ENCODE measurements at places on chromosomes 12 and 14.

- DNase-seq, result no peak
Measured at GRCh38 chr14:99412117-99413061, 68.3 kb downstream of the SETD3 start.

GRCh38 chr14:57244106-57244505, 24.6 kb downstream of the EXOC5 start:
- no peak for DNase-seq

- peak; percentile 83 for DNase-seq
Measured at GRCh38 chr12:3034067-3034750, 43.0 kb upstream of the TSPAN9 start.

DNA sequence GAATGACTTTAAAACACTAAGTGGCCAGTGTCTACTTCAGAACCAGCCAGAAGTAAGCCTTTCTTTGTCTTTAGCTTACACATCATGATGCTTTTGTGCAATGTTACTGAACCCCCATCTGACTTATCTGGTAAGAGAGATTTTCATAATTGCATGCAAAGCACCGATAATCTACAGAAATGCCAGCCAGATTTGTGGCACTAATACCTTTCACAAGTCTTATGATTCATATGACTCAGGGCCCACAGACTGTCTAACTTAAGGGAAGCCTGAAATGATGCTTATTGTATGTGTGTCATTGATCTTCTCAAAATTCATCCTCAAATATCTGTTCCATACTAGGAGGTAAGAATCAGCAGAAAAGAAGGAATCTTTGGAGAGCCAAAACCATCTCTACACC, 18.0 kb downstream of the IGF1 start:
- no peak for DNase-seq

GRCh38 chr12:46391630-46392029, 19.1 kb upstream of the SLC38A2 start:
- DNase-seq, result no peak

DNA sequence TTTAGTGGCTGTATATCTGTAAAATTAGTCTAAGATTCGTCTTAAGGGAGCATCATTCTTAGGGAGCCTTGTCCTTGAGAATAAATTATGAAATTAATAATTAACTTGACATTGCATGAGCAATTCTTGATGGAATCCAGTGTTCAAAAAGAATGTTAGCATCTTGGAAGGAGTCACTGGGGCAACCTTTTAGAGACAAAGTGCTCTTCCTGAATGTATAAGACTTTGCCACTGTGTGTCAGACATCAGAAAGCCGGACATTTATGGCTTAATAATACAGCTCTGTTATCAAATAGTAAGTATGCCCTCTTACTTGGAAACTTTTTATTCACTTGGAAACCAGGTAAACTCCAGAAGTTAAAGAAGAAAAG, 83.3 kb downstream of the CCER1 start:
- no peak for DNase-seq

DNA sequence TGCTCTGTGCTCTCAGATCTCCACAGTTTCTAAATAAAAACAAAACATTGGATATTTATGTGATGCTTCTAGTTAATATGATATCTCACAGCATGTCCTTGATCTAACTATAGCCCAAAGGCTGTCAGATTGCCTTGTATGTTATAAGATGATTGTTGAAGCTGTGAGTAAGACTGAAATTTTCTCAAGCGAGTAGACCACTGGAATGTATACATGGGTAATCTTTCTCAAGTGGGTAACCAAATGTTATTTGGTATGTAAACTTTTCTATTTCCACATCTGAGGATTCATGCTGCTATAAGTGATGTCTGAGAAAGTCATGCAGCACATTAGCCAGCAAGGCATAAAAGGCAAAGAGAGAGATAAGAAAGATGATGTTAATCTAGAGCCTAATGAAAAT, 886.7 kb downstream of the NRXN3 start:
- no peak for DNase-seq

GRCh38 chr12:89951694-89952060, 243.0 kb upstream of the ATP2B1 start:
- DNase-seq, result no peak

DNA sequence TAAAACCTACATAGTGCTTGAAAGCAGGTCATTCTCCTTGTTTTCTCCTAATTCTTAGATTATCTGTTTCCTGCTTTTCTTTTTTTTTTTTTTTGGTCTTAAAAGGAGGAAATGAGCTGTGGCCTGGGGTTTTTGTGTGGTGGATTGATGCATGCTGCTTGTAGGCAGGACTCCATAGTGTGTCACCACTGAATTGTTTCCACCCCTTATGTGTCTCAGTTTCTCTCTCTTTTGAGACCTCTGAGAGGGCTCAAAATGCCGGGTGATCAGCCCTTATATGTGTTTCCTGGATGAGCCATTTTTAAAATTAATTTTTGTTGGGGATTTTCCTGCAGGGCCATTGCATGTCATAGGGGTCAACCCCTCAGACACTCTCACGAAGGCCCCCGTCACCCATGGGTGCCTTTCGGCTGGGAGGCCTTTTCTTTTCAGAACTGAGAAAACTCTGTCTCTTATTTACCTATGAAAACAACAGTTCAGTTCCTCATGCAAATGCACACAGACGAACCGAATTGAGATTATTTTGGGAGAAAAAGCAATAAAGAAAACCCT, 32.0 kb upstream of the LRRK2 start:
- DNase-seq, result peak; percentile 38

GRCh38 chr12:70732287-70732686, 95.1 kb upstream of the PTPRB start:
- DNase-seq, result no peak

- DNase-seq, result no peak
Measured at GRCh38 chr12:113664224-113664681, 192.6 kb upstream of the LHX5 start.

GRCh38 chr12:89135976-89136634, 216.2 kb downstream of the DUSP6 start:
- DNase-seq, result no peak

DNA sequence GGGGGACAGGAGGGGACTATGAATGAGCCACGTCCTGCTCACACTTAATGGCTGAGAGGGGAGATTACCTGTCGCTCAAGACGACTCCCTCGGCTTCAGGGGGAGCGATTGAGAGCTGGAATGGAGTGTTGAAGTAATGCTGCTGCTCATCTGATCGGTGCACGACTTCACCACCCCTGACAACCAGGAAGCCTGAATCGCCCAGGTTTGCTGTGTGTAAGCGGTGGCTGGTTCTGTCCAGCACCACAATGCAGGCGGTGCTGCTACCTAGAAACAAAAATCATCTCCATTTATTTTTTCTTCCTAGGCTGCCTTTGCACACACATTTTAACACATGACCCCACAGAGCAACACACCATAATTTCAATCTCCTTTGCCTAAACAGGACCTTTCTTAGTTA, 37.3 kb downstream of the PPTC7 start:
- DNase-seq, result no peak

- peak; percentile 61 for DNase-seq
Measured at GRCh38 chr14:102551995-102552705, 40.3 kb upstream of the RCOR1 start.

DNA sequence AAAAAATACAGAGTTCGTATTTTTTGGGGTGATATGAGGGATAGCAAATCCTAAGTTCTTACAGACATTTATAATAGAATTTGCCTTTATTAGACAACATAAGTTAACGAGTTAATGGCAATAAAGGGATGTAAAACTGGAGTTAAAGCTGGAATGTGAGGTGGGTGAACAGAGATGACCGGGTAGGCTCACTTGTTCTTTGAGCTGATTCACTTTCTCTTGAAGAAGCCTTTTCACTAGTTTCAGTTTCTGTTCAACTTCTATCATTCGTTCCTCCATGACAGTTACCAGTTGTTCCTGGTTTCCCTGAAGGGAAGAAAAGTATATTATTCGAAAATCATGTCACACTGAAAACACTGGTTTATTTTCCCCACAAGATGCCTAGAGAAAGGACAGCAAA, 57.7 kb upstream of the SAV1 start:
- DNase-seq, result no peak

- no peak for DNase-seq
Measured at GRCh38 chr12:23576372-23576771, 373.1 kb downstream of the SOX5 start.

GRCh38 chr14:88323086-88323522, at the start of gene KCNK10:
Gene KCNK10 (minus strand): TSS chr14:88323269. CDS start chr14:88322798, 471 bp downstream.
- DNase-seq, result no peak

- peak; percentile 41 for DNase-seq
Measured at GRCh38 chr14:53055003-53055402, 98.1 kb downstream of the DDHD1 start.

DNA sequence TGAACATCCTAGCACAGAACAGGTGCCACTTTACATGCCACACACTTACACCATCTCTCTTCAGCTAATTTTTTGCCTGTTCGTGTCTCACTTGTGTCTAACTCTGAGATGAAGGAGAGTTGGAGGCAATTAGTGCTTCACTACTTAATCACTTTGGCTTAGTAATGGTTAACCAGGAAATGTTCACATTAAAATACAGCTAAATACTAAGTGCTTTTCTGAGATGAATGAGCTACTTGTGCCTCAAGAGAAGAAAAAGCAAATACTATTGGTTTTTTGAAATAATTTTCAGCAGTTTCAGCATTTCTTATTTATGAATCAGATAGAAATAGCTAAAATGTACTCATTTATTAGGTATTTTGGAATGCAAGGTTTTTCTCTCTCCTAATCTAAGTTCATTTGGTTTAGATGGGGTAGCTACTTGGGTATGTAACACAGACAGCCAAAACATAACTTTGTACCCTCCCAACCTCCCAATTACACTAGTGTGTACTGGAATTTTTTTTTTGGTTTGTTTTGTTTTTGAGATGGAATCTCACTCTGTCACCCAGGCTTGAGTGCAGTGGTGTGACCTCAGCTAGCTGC, 1474.1 kb upstream of the SEL1L start:
- no peak for DNase-seq

DNA sequence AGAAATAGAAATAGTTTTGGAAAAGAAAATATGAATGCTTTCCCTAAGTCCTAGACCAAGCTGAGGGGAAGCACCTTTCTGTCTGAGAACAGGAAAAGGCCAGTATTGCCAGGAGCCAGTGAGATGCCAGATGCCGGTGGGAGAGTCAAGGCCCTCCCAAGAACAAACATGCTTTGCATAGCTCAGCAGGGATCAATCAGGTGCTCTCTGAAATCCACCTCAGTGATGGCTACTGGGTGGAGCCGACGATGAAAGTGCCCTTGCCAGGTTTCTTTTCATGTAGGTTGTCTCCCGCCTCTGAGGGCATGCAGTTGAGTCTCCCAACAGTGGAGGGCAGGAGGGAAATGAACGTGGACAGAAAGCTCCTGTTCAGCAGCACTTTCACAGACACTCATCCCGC, 28.3 kb downstream of the DEGS2 start:
- no peak for DNase-seq

DNA sequence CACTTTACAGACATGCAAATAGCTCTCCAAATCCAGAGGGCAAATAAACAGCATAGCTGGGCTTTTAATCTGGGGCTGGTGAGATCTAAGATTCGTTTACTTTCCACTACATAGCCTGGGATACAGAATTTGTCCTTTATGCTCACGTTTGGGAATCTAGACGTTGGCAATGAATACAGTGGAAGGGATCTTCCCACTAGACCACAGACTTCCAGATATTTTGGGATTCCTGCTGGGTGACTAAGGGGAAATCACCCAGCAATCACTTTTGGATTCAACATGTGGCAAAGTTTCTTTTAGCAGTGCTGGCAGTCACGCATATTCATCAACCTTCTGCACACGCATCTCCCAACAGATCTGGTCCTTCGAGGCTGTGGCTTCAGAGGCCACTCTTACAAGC, 23.5 kb downstream of the APPL2 start:
- DNase-seq, result no peak

DNA sequence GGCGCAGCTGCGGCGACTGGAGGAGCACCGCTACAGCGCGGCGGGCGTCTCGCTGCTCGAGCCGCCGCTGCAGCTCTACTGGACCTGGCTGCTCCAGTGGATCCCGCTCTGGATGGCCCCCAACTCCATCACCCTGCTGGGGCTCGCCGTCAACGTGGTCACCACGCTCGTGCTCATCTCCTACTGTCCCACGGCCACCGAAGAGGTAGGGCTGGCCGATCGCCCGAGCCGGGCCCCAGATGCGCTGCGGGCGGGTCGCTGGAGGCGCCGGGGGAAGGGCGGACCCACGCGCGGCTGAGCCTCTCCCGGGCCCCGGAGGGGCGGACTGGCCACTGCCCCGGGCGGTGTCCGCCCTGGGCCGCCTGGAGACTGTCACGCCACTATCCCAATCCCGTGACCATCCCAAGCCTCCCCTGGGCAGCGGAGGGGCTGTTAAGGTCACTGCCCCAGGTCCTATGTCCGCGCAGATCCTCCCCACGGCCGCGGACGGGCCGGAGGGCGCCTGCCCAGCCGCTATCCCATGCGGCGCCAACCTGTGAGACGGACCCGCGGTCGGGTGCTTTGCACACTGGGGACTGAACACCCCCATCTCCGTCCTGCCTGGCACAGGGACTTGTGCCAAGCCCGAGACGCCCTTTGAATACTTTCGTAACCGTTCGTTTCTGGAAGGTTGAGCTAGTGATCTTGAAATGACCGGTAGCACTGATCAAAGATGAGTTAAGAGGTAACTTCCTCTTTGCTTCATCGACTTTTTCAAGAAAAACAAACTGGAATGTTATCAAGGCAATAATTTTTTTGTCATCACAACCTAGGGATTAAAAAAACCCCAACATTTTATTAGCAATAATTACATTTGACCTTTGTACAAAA, 725 bp downstream of the CHPT1 start:
- DNase-seq, result peak; percentile 44

DNA sequence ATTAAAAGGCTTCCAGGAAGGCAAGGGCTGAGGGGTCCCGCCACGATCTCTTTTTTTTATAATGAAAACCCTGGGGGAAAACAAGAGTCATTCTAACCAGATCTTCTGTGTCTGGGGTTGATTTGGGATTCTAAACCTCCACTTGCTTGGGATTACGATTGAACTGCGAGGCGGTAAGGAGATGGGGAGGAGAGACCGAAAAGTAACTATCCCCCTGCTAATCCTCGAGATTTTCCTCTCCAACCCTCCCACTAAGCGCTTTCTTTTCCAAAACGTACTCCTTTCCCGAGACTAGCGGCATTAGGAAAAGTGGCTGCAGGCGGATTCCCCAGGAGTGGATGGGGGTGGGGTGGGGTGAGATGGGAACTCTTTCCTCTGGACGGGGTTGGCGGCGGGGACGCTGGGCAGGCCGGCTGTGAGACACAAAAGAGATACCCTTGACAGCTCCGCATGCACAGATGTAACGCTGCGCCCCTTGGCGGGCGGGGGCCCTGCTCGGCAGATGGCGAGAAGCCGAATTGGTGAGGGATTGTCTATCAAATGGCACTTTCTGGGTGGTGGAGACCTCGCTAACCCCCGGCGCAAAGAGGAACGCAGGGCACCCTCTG, 830 bp upstream of the SRRM4 start:
- DNase-seq, result no peak

- no peak for DNase-seq
Measured at GRCh38 chr14:23375527-23376251, 1.2 kb upstream of the CMTM5 start.

DNA sequence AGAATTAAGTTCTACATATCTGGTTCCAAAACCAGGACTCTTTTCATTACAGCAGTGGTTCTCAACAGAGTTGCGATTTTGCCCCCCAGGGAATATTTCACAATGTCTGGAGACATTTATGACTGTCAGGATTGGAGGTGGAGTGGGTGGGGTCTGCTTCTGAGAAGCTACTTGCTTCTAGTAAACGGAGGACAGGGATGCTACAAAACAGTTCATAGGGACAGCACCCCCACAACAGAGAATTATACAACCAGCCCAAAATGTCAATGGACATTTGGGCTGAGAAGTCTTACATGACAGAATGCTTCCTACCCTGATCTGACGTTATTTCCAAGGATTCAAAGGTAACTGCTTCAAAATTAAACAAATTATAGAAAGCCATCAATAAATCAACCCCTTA, 739 bp upstream of the SPATA7 start:
- no peak for DNase-seq

GRCh38 chr14:21860172-21860571, 186.6 kb upstream of the OR4E1 start:
- peak; percentile 9 for DNase-seq

Measured in GM13977 (cell line).